ENCODE measurements at places on chromosomes 2 and 18.

DNA sequence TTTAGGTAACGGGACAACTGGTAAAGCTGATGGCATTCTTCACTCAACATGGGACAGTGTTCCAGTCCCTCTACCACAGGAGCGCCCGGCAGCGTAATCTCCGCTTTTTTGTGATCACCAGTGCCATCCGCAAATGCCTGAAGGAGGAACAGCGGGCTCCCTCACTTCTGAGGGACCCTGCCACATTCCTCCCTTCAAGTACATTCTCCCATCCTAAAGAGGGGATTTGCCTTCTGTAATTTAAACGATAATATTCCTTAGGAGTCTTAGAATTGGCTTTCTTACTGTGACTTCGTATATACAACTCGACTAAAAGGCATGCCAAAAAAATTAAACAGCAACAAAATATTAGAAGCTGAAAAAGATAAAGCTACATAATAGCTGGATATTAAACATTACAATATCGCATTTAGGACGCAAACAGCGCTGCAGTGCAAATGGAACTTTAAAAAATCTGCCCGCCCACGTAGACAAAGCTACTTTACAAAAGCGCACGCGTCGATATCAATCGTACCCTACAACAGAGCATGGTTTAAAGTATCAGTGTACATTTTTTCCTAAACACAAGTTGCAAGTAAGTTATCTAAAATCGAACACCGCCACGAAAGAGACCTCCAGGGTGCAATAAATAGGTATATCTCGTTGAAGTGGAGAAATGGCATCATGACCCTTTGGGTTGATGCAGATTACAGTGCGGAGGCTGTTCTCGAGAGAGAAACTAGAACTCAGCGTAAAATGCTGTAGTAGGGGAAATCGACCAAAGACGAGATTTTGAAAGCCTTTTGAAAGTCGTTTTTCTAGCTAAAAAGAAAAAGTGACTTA is 2.3 kb upstream of the VSNL1 start:
- DNase-seq = no peak

DNA sequence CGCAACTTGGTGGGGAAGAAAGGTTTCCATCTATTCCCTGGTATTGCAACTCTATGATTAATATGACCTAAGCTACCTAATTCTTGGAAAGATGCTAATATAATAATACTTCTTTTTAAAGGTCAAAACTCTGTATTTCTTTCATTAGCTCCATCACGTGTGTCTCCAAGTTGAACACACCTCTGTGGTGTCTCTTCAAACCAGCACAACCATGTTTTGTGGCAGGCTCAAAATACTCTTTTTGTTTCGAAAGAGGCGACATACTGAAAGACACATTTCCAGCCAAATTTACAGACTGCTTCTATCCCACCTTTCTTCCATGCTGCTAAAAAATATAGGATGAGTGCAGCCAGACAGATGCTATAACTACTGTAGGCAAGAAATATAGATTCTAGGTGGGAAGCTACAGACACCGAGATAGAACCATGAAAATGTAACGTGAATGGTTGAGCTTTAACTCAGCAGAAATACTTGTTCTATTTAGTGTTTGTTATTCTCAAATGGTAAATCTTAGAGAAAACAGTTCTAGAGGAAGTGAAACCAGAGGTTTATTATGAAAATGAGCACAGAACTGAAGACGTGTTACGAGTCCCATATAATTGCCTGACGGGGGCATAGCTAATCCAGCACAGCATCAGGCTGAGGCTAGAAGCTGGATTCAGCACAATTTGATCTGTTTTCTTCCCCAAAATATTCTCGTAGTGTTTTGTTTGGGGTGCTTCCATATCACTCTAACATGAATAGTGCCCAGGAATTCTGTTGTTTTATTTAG is 991.5 kb upstream of the FANCL start:
- no peak for DNase-seq

GRCh38 chr2:69576880-69577279 is 66.7 kb downstream of the AAK1 start:
- no peak for DNase-seq

- peak; percentile 17 for DNase-seq
Measured at GRCh38 chr18:76426737-76427305, 68.2 kb downstream of the ZNF516 start.

- DNase-seq = no peak
Measured at GRCh38 chr2:134312482-134312881, 58.6 kb downstream of the MGAT5 start.

DNA sequence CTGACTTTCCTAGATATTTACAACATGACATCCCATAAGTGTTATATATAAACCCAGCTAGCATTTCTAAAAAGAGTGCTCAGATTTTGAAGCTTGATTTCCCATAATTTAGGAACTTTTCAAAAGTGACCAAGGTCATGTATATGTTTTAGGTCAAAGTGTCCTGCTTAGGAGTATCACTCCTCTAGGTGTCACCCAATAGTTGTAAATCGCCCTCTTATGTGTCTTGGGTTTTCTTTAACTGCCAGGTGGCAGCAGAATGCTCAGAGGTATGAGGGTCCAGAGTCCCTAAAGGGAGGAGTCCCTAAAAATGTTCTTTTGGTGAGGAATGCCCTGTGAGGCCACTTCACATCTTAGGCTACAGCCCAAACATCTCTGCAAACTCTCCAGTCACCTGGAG is 358.3 kb downstream of the CELF4 start:
- DNase-seq = no peak

GRCh38 chr18:71426441-71426840 is 1117.7 kb downstream of the CBLN2 start:
- no peak for DNase-seq

- no peak for DNase-seq
Measured at GRCh38 chr18:3380384-3380961, 69.5 kb upstream of the TGIF1 start.

GRCh38 chr2:55451699-55452098 is 32.0 kb upstream of the CCDC88A start:
- DNase-seq = no peak

DNA sequence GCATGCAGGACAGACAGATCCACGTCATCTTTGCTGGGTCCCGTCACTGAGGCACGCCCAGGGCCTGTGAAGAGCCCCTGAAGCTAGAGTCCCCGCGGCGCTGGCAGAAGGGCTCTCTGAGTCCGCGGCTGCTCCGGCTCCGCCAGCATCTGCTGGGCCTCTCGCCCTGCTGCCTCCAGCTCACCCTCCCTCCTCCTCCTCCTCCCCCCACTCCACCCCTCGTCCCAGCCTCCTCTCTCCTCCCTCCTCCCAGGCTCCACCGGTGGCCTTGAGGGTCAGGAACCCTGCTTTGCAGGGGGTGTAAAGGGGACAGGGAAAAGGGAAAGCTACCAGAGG is at the start of gene TNS1:
TNS1 (minus strand) TSS at position 151 of the 336 bp plus-strand sequence; CDS start at position 28, 123 bp downstream.
- no peak for DNase-seq
